ENCODE measurements at places on chromosomes 16 and 17.
A peak's percentile ranks its signal among the peaks of the same experiment; 100 is the strongest.

GRCh38 chr17:80220054-80220735, at the start of the genes SGSH and SLC26A11:
Gene SGSH, minus strand, starts transcription at chr17:80220333. Its CDS starts 20 bp downstream, at chr17:80220313.
Gene SLC26A11, plus strand, starts transcription at chr17:80220427. Its CDS starts 1,134 bp downstream, at chr17:80221561.
- peak; percentile 55 for DNase-seq

GRCh38 chr17:16377941-16378341, 3.0 kb upstream of the UBB start:
- no peak for DNase-seq

DNA sequence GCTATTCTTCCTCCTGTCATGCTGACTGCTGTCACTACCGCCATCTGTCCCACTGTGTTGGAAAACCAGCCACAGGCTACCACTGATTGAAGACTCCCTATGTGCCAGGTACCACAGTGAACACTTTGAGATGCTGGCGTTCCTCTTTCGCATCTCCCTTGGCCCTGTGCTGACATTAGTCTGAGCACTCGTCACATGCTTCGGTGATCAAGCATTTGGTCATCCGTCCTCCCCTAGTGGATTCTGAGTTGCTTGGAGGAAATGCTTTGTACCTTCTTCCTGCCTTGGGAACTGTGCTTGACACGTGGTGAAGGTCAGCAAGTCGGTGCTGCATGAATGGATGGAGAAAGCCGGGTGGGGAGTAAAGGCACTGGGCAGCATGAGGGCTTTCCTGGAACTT, 260.1 kb downstream of the SNX29 start:
- DNase-seq, result no peak

- no peak for DNase-seq
Measured at GRCh38 chr16:55624696-55625095, 31.1 kb upstream of the SLC6A2 start.

GRCh38 chr16:54398986-54399385, 112.4 kb upstream of the IRX3 start:
- no peak for DNase-seq

- no peak for DNase-seq
Measured at GRCh38 chr17:67500677-67501300, 123.7 kb downstream of the PITPNC1 start.

GRCh38 chr17:39700148-39700987, 504 bp downstream of the ERBB2 start:
- no peak for DNase-seq

DNA sequence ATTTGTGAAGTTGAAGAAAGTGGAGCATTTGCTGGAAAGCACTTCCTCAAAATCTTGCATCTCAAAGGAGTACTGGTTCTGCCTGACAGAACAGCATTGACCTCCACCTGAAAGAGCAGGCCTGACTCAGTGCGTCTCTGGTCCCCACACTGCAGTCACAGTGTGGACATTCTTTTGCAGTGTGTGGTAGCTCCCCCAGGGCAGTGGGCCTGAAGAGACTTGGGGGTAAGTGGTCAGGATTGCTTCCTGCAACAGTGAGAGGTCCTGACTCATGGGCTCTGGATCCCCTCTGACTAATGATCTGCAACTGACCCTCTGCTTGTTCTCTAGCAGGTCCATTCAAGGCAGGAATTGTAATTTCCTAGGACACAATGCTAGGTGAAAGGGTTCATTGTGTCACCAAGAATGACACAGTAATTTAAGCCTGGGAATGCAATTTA, 204.9 kb upstream of the KCNJ16 start:
- DNase-seq, result no peak

DNA sequence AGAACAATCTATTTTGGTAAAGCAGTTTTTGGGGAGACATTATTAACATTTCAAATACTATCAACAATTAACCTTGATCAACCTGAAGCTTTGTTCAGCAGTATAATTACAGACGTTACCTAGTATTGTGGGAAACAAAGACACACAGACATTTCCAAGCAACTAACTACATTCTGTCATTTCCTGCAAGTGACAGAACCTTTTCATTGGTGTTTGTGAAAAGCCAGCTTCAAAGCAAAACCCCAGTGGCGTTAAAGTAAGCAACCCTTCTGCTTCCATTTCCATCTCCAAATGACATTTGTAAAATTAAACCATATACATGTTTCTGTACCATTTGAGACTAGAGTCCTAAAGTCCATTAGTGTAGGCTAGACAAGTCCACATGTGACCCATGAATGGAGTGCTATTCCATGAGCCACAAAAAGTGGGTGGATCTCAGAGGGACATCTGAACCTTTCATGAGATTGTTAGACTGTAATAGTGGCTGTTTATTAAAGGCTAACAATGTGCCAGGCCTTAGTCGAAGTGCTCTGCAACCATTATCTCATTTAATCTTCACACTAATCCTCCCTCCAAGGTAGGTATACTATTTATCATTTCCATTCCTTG, 101.2 kb downstream of the SSH2 start:
- no peak for DNase-seq

DNA sequence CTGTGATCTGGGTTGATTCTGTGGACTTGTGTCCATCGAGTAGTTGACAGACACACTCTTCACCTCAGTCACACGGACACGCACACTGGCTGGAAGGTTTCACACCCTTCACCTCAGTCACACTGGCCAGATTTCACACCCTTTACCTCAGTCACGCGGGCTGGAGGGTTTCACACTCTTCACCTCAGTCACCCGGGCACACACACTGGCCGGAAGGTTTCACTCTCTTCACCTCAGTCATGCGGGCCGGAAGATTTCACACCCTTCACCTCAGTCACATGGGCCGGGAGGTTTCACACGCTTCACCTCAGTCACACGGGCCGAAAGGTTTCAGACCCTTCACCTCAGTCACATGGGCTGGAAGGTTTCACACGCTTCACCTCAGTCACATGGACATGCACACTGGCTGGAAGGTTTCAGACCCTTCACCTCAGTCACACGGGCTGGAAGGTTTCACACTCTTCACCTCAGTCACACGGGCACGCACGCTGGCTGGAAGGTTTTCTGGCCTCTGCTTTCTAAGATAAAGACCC, 96.2 kb downstream of the PGS1 start:
- DNase-seq, result no peak
